Neural progenitor cell (in vitro differentiated cells): ENCODE measurements at places on chromosomes 3 and 15. TPM values are rescaled to one million over a fixed set of nuclear protein-coding genes. Genes with fewer than 3 reads are reported as not detected.

DNA sequence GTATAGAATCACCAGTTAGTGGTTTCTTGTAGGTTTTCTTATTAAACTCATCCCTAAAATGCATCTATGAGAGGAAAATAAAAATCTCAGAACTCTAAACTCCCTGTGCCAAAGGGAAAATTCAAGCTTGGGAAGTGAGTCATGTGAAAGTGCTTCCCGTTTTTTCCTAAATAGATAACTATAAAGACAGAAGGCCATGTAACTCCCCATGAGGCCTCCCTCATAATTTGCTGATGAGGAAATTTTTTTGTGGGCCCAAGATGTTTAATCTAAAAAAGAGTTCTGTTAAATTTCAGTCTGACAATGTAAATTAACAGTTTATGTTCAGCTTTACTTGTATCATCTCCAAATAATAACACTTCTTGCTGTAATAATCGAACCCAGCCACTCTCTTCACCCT lies 1273.9 kb downstream of the OTOL1 start:
- H3K36me3 ChIP-seq = no peaks in the 10 kb centered on the region
- no peak for DNase-seq
- no peak overlapping the region for H3K27ac ChIP-seq
- peaks cover 10% of the 10 kb centered on the region for H3K4me1 ChIP-seq
- no peak overlapping the region for H3K4me3 ChIP-seq

Gene FETUB
- not detected in 2 replicates for total RNA-seq

Gene P2RY13
- not detected in 2 replicates for total RNA-seq

- no peak for DNase-seq
- no peak overlapping the region for H3K27ac ChIP-seq
- peaks cover 9% of the 10 kb centered on the region for H3K4me1 ChIP-seq
Measured at GRCh38 chr15:35678774-35679173, 132.8 kb upstream of the DPH6 start.

DNA sequence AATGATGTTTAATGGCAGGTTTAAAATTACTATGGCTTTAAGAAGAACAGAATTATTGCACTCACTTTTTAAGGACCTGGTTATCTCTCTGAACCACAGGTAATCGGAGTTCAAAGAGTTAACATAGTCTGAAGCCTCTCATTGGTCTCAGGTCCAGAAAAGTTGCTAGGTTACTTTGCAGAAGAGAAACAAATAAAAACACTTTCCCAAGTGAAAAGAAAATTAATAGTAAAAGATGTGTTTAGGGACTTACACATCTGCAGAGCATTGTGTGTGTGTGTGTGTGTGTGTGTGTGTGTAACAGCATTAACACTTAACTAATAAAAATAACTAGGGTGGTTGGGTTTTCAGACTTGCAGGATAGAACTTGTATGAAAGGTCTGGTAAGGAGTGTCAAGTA lies 1.0 kb downstream of the MASP1 start:
- no peak overlapping the region for H3K27ac ChIP-seq
- DNase-seq = no peak
- H3K4me1 ChIP-seq = peaks cover 19% of the 10 kb centered on the region
- peaks cover 8% of the 10 kb centered on the region for H3K27me3 ChIP-seq

Gene SATB1
- total RNA-seq = 38.2 and 38.6 TPM in 2 replicates

- H3K4me1 ChIP-seq = peaks cover 3% of the 10 kb centered on the region
- H3K36me3 ChIP-seq = no peaks in the 10 kb centered on the region
- H3K27ac ChIP-seq = no peak within 1 kb of the TSS
- H3K27me3 ChIP-seq = peaks cover 12% of the 10 kb centered on the region
- peak within 1 kb of the TSS; percentile 85 for H3K4me3 ChIP-seq
- peak; percentile 93 for DNase-seq
Measured at GRCh38 chr3:138347960-138348753, at the start of gene MRAS. Gene MRAS (plus strand): TSS chr3:138348579. CDS start chr3:138372884, 24,305 bp downstream.

Gene CHSY1
- total RNA-seq = 23.3 TPM in 2 replicates

DNA sequence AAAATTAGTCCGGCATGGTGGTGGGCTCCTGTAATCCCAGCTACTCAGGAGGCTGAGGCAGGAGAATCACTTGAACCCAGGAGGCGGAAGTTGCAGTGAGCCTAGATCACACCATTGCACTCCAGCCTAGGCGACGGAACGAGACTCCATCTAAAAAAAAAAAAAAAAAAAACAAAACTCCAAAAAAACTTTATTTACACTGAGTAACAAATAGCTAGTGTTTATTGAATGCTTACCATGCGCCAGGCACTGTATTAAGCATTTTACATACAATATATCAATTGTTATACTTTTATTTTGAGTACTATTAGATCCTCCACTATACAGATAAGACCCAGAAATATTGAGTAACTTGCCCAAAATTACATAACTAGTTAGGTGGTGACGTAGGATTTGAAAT lies 17.4 kb upstream of the ARIH1 start:
- H3K4me3 ChIP-seq = no peak overlapping the region
- H3K4me1 ChIP-seq = no peaks in the 10 kb centered on the region
- DNase-seq = no peak

GRCh38 chr3:23811919-23812318 lies 6.2 kb downstream of the UBE2E1 start:
- no peak for DNase-seq
- no peaks in the 10 kb centered on the region for H3K27me3 ChIP-seq
- peaks cover 18% of the 10 kb centered on the region for H3K36me3 ChIP-seq
- H3K4me1 ChIP-seq = peaks cover 44% of the 10 kb centered on the region

Gene ZBBX
- total RNA-seq = 7.4 and 17.5 TPM in 2 replicates

- H3K27ac ChIP-seq = no peak overlapping the region
- H3K4me1 ChIP-seq = no peaks in the 10 kb centered on the region
- H3K4me3 ChIP-seq = no peak overlapping the region
Measured at GRCh38 chr3:170809007-170809974, 60.7 kb downstream of the RPL22L1 start.

DNA sequence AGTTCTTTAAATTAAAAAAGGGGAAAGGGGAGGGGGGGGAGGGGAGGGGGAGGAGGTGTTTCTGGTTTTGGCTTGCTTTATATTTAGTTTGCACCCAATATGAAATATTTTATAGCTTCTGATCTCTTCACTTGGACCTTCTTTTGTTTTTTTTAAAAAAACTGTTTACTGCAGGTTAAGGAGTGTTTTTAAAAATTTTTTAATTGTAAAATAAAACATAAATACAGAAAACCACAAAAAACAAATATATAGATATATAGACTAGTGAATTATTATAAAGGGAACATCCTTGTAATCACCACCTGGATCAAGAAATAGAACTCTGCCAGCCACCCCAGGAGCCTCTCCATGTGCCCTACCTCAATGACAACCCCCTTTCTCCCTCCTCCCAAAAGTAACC lies 861 bp upstream of the MYLK start:
- H3K27me3 ChIP-seq = peaks cover 5% of the 10 kb centered on the region
- no peak for DNase-seq
- no peaks in the 10 kb centered on the region for H3K36me3 ChIP-seq
- H3K27ac ChIP-seq = no peak overlapping the region
